SK-N-SH (cell line): ENCODE measurements at places on chromosomes 1 and 21.

DNA sequence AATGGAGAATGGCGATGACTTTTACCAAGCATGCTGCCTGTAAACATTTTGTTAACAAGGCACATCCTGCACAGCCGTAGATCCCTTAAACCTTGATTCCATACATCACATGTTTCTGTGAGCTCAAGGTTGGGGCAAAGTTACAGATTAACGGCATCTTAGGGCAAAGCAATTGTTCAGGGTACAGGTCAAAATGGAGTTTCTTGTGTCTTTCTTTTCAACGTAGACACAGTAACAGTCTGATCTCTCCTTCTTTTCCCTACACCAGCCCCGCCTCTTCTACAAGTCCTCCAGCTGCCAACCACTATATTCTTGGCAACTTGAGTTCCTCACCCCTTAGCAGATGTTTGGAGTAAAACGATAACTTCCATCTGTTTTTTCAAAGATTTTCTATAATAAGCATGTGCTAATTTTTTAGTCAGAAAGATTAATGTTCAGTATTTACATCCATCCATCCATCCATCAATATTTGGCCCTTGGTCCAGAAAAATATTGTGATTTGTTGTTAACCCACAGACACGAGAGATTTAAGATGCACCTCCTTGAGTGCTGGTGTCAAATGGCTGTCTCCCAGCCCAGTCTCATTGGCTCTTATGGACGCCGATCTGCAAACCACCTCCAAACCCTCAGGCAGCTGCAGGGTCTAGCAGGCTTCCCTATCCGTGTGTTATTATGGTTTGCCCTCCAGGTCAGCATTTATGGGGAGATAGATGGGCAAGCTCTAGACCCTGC is 3.8 kb downstream of the DNALI1 start:
- H3K4me1 ChIP-seq, result no peaks in the 10 kb centered on the region
- DNase-seq, result no peak

DNA sequence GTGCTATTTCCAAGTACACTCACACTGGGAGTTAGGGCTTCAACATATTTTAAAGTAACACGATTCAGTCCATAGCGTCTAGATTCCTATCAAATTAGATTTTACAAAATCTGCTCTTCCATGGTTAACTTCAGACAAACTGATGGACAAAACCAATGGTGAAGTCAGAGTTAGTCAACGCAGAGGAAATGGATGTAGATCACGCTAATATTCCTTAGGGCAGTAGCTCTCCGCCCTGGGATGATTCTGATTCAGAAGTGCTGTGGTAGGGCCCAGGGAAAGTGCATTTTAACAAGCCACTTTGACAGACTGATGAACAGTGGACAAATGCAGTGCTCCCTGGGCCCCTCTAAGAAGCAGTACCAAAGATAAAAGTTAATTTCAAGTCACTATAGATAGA is 83.2 kb downstream of the HIVEP3 start:
- DNase-seq, result no peak
- no peak overlapping the region for H3K27ac ChIP-seq

- no peak overlapping the region for H3K27ac ChIP-seq
- DNase-seq, result peak; percentile 48
- no peak overlapping the region for H3K4me3 ChIP-seq
- H3K4me1 ChIP-seq, result no peaks in the 10 kb centered on the region
- H3K27me3 ChIP-seq, result no peaks in the 10 kb centered on the region
Observed at GRCh38 chr1:167401260-167401873, 117.0 kb downstream of the CD247 start.

- H3K36me3 ChIP-seq, result no peaks in the 10 kb centered on the region
- no peak overlapping the region for H3K27ac ChIP-seq
- no peak overlapping the region for H3K4me3 ChIP-seq
- no peaks in the 10 kb centered on the region for H3K4me1 ChIP-seq
Observed at GRCh38 chr1:44546403-44547053, 127.8 kb downstream of the TMEM53 start.

DNA sequence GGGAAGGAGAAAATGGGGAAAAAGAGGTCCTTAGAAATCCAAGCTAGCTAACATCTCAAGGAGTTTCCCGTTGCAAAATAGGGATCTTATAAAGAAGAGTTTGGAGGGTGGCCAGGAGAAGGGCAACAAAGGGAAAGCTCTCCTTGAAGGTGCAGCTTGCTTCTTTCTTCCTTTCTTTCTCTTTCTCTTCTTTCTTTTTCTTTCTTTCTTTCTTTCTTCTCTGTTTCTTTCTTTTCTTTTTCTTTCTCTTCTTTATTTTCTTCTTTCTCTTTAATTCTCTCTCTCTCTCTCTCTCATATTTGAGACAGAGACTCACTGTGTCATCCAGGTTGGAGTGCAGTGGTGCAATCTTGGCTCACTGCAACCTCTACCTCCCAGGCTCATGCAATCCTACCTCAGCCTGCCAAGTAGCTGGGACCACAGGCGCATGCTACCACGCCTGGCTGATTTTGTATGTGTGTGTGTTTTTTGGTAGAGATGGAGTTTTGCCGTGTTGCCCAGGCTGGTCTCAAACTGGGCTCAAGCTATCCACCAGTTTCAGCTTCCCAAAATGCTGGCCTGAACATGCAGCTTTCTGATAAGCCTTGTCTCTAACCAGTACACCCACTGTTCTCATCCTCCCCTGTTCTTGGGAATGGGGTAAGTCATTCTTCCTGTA is 44.4 kb downstream of the RNF11 start:
- no peak for DNase-seq
- H3K4me3 ChIP-seq, result no peak overlapping the region
- H3K27ac ChIP-seq, result no peak overlapping the region
- no peaks in the 10 kb centered on the region for H3K36me3 ChIP-seq
- peaks cover 8% of the 10 kb centered on the region; the same call in 1 of the 2 replicates for H3K4me1 ChIP-seq

- H3K4me1 ChIP-seq, result no peaks in the 10 kb centered on the region
- no peak for DNase-seq
- H3K27ac ChIP-seq, result no peak overlapping the region
- no peaks in the 10 kb centered on the region for H3K27me3 ChIP-seq
- no peak overlapping the region for H3K4me3 ChIP-seq
- H3K36me3 ChIP-seq, result no peaks in the 10 kb centered on the region
Observed at GRCh38 chr1:3237570-3237969, 168.6 kb downstream of the PRDM16 start.

DNA sequence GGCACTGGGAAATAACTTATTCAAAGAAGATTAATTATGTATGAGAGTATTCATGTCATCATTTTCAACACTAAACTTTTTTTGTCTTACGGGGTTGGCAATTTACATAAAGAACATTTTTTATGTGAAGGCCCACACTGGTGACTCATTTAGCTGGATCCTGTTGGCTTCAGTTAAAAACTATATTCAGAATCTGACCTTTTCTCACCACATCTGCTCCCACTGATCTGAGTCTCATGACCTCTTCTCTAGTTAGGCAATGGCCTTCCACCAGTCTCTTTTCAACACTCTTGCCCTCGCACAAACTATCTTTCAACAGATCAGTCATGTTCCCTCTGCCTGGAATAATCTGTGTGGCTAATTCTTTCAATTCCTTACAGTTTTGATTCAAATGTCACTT is 53.4 kb downstream of the TMPRSS15 start:
- H3K4me3 ChIP-seq, result no peak overlapping the region
- H3K36me3 ChIP-seq, result no peaks in the 10 kb centered on the region
- H3K4me1 ChIP-seq, result no peaks in the 10 kb centered on the region
- DNase-seq, result no peak
- no peaks in the 10 kb centered on the region for H3K27me3 ChIP-seq
- H3K27ac ChIP-seq, result no peak overlapping the region

GRCh38 chr1:8427493-8427892 is 109.6 kb downstream of the SLC45A1 start:
- no peaks in the 10 kb centered on the region for H3K27me3 ChIP-seq
- DNase-seq, result no peak
- no peak overlapping the region for H3K27ac ChIP-seq
- peaks cover 10% of the 10 kb centered on the region; the same call in 1 of the 2 replicates for H3K4me1 ChIP-seq

GRCh38 chr1:30642391-30643120 is 80.8 kb downstream of the MATN1 start:
- no peaks in the 10 kb centered on the region for H3K36me3 ChIP-seq
- no peak for DNase-seq
- no peaks in the 10 kb centered on the region for H3K27me3 ChIP-seq
- no peak overlapping the region for H3K27ac ChIP-seq

DNA sequence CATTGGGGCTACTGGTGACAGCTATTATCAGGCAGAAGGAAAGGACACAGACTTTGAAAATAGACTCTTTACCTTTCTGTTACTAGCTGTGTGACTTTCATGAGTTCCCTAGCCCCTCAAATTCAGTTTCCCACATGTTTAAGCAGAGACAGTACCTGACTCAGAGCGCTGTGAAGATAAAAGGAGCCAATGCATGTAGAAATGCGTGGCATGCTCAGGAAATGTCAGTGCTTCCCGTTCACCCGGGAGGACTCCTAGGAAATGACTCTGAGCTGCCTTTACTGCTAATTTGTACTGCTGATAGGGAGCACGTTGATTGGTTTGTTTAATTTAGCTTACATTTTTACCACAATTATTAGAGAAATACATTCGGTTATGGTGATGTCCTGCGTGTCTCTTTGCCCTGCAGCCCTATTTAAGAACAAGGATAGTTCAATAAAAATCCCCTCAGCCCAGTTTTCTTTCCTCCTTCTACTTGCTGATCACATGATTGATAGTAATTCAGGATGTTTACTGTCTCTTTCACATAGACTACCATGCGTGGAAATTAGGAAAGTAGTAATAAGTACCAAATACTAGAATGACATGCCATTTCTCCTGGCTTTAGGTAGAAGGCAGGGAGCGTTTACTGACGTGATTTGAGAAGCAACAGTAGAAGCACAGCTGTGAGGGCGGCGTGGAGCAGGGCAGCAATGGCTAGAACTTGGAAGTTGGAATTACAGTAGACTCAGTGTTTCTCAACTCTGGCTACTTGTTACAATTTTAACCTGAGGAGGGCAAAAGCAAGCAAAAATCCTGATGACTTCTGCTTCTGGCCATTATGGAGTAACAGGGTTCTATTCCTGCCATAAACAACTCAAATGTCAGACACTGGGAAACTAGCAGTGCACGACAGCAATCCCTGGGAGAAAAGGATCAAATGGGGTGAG is 15.9 kb downstream of the PDIK1L start:
- H3K36me3 ChIP-seq, result peaks cover 11% of the 10 kb centered on the region
- no peaks in the 10 kb centered on the region; the same call in none of the 2 replicates for H3K4me1 ChIP-seq
- H3K27me3 ChIP-seq, result no peaks in the 10 kb centered on the region
- no peak overlapping the region for H3K4me3 ChIP-seq
- no peak for DNase-seq
- no peak overlapping the region for H3K27ac ChIP-seq

DNA sequence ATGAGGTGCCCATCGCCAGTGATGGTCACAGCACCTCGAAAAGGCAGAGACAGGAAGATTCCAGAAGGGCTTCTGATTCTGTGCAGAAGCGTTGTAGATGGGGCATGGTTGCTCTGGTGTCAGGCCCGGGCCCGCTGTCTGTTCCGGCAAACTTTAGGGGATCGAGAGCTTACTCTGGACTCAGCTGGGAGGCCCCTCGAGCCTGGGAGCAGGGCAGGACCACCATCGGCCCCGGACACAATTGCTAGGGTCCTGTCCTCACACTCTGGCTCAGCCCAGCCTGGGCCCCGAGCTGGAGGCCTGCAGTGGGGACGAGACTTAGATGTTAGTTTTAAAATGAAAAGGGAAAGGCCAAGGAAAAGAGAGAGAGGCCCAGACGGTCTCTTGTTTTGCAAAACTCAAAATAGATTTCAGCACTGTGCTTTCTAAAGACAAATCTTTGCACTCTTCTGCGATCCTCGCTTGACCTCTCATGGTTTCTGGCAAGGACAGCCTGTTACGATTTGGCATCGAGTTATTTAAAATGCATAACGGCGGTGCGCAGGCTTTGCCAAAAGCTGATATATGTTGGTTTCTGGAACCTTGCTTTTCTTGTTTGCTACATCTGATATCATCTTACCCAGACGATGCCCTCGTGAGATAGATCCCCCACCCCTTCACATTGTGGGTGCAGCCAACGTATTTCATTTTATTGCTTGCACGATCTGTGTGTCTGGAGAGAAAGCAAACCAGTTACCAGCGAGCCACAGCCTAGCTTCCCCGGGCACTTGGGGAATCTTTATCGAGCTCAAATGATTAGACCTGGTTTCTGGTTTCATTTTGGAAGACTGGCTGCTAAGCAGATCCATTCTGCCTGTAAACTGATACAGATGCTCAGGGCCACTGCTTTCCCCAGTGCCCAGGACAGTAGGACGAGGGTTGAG is 58.0 kb downstream of the PRDM16 start:
- no peaks in the 10 kb centered on the region for H3K27me3 ChIP-seq
- H3K4me1 ChIP-seq, result no peaks in the 10 kb centered on the region
- H3K36me3 ChIP-seq, result no peaks in the 10 kb centered on the region

DNA sequence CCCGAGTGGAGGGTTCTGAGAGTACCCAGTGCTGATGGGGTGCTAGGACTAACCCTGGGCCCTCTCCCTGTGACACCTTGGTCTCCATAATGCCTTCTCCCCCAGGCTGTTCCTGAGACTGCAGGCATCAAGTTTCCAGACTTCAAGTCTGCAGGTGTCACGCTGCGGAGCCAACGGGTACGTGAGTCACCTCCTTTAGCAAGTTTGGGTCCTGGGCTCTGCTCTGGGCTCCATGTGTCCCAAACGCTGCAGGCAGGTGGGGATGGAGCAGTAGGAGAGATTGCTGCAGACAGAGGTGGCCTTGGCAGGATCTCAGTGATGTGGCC is 6.0 kb downstream of the DMAP1 start:
- H3K36me3 ChIP-seq, result peaks cover 13% of the 10 kb centered on the region
- H3K4me1 ChIP-seq, result peaks cover 5% of the 10 kb centered on the region; the same call in 1 of the 2 replicates
- DNase-seq, result no peak
- no peak overlapping the region for H3K4me3 ChIP-seq

DNA sequence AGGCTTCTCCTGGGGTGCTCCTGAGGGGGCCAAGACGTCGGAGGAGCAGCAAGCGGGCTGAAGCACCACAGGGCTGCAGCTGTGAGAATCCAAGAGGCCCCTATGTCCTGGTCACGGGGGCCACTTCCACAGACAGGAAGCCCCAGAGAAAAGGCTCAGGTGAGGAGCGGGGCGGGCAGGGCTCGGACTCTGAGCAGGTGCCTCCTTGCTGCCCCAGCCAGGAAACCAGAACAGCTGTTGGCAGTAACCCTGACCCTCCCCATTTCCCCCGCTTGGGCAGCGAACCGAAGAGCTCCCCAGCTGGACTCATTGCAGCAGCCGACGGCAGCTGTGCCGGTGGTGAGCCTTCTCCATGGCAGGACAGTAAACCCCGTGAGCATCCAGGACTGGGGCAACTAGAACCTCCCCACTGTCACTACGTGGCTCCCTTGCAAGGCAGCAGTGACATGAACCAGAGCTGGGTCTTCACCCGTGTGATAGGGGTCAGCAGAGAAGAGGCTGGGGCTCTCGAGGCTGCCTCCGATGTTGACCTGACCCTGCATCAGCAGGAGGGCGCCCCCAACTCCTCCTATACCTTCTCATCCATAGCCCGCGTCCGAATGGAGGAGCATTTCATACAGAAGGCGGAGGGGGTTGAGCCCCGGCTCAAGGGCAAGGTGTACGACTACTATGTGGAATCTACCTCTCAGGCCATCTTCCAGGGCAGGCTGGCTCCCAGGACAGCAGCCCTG is 625 bp downstream of the KLHDC7A start:
- no peak for DNase-seq
- no peaks in the 10 kb centered on the region for H3K4me1 ChIP-seq
- no peak overlapping the region for H3K27ac ChIP-seq
- no peaks in the 10 kb centered on the region for H3K36me3 ChIP-seq
- H3K27me3 ChIP-seq, result no peaks in the 10 kb centered on the region
